ENCODE measurements at places on chromosomes 3 and 15.

GRCh38 chr3:136819392-136819730, 435 bp downstream of the SLC35G2 start:
- DNase-seq, result no peak

GRCh38 chr15:46301826-46302225, 667.0 kb downstream of the SQOR start:
- DNase-seq, result no peak

DNA sequence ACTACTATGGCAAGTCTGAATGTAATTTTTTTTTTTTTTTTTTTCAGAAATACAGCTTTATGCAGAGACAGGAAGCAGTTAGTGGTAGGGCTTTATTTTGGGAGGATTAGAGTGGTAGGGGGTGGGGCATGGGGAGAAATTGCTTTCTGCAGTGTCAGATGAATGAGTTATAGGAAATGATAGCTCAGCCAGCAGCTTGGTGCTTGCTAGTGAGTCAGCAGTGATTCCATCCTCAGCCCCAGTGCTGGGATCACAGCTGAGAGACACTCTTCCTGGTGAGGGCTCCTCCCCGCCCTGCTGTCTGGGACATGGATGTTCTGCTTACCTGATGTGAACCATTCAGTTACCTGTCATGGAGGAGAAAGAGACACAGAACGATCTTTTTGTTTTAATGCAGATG, 39.6 kb downstream of the SEMA6D start:
- DNase-seq, result no peak

- no peak for DNase-seq
Observed at GRCh38 chr3:25324954-25325655, 103.0 kb upstream of the RARB start.

GRCh38 chr3:101533603-101533968, 20.6 kb upstream of the SENP7 start:
- DNase-seq, result no peak

DNA sequence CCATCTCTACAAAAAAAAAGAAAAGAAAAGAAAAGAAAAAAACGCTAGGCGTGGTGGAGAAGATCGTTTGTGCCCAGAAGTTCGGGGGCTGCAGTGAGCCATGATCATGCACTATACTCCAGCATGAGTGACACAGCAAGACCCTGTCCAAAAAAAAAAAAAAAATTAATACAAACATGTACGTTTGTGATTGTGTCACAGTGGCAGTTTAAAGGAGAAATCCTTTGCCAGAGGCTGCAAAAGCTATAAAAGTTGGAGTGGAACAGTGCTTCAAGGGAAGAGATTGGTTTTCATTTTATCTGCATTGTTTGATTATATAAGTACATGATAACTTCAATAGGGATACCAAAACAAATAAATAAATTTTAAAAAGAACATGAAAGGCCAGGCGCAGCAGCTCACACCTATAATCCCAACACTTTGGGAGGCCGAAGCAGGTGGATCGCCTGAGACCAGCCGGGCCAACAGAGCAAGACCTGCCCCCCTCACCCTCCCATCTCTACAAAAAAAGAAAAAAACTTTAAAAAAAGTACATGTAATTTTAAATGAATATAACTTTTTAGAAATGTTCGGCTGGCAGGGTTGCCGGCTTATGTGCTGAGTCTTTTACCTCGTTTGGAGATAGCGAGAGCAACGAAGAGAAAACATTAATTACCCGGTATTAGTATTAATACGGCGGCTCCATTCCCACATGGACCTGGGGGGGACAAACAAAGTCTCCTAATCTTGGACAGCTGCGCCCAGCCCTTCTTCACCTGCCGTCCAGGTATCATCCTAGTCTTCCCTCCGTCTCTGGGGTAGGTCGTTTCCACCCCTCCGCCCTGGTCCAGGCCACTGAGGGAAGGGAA, 573 bp upstream of the DIS3L start:
- peak; percentile 5 for DNase-seq

DNA sequence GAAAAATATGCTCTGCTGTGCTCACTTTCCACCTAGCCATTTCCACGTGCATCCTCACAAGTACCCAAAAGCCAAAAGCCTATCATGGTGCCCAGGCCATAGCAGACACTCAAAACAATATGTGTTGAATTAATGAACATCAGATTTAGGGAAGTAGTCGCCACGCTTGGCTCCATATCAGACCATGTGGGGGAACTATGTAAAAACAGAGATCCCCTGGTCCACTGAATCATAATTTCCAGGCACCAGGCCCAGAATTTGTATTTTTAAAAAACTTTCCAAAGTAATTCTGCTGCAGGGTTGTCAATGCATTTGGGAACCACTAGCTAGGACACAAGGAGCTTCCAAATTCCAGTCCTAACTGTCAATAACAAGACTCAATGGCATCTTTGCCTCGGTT, 77.3 kb downstream of the CNTN3 start:
- no peak for DNase-seq

- no peak for DNase-seq
Observed at GRCh38 chr15:29401644-29402043, 132.0 kb upstream of the NSMCE3 start.

GRCh38 chr3:161737171-161737570, 240.6 kb downstream of the OTOL1 start:
- no peak for DNase-seq

DNA sequence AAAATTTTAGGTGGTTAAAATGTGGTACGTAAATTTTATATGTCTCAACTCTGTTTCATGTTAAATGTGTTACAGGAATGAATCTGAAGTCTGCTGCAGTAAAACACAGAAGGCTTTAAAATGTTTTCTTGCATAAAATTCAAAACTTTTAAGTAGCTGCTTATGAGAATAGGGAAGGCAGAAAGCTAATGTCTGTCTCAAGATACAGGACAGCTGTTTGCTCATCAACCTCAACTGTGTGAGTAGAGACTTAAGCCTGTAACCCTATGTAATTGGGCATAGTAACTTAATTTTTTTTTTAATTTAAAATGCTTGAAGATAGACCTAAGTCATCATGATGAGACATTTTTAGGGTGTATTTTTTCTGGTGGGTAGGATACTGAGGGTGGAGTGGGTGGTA, 38.9 kb downstream of the ZFAND6 start:
- DNase-seq, result no peak

GRCh38 chr15:78193731-78194567, 40.4 kb downstream of the ACSBG1 start:
- no peak for DNase-seq

GRCh38 chr3:40576396-40576795, 51.6 kb downstream of the ZNF621 start:
- DNase-seq, result no peak

- DNase-seq, result no peak
Observed at GRCh38 chr3:9316881-9317361, 45.9 kb upstream of the THUMPD3 start.

DNA sequence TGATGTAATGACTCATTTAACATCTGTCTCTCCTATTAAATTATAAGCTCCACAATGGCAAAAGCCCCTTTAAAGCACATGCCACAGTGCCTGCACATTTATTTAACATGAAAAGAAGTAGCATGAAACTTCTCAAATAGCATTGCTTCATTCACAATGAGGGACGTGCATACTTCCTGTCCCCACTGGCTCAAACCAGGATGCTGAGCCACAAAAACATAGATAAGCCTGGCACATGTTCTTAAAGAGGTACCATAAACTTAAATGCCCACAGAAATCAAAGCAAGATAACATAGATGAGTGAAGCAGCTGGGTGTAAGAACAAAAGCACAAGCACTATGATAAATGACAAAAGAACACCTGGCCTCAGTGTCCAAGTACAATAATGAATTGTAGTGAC, 3.8 kb downstream of the TP53BP1 start:
- no peak for DNase-seq

- no peak for DNase-seq
Observed at GRCh38 chr3:164467007-164467406, 611.3 kb downstream of the SI start.

DNA sequence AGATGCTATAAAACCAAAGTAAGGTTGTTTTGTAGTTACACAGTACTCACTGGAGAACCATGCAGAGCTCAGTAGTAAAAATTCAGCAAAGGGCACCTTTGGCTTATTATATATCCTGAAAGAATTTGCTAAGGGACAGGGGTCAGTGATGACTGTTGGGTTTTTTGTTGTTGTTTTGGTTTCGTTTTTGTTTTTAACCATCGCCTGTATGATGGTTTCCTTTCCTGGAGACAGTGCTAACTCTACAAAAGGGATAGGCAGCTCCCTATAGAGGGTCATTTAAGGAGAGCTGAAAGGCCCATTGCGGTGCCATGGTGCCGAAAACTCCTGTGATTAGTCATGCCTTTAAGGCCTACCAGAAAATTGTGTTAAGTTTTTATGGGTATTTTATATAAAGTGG, 118.2 kb upstream of the GOLIM4 start:
- no peak for DNase-seq

GRCh38 chr3:90007778-90008499, 900.5 kb downstream of the EPHA3 start:
- no peak for DNase-seq

GRCh38 chr3:53813876-53814275, 32.3 kb downstream of the CHDH start:
- no peak for DNase-seq

GRCh38 chr3:51968170-51968775, 1.0 kb upstream of the PCBP4 start:
- DNase-seq, result no peak

GRCh38 chr15:86829245-86829644, 749.6 kb downstream of the AGBL1 start:
- no peak for DNase-seq

GRCh38 chr3:127008236-127008635, 25.3 kb downstream of the PLXNA1 start:
- DNase-seq, result no peak

DNA sequence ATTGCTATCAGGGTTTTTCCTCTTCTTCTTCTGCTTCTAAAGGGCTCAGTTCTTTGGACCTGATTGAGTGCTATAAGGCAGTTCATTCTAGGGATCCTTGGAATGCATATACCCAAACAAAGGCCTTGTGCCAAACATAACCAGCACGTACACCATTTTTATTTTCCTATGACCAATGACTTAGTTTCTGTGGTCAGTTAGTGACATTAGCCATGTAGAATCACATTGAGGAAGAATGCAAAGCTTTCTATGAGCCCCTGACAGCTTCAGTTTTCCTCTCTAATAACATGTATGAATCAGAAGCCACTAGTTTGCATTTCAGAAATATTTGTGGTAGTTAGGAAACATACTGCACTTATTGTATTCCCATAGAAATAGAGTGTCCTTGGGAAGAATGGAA, 240.0 kb downstream of the THRB start:
- no peak for DNase-seq

DNA sequence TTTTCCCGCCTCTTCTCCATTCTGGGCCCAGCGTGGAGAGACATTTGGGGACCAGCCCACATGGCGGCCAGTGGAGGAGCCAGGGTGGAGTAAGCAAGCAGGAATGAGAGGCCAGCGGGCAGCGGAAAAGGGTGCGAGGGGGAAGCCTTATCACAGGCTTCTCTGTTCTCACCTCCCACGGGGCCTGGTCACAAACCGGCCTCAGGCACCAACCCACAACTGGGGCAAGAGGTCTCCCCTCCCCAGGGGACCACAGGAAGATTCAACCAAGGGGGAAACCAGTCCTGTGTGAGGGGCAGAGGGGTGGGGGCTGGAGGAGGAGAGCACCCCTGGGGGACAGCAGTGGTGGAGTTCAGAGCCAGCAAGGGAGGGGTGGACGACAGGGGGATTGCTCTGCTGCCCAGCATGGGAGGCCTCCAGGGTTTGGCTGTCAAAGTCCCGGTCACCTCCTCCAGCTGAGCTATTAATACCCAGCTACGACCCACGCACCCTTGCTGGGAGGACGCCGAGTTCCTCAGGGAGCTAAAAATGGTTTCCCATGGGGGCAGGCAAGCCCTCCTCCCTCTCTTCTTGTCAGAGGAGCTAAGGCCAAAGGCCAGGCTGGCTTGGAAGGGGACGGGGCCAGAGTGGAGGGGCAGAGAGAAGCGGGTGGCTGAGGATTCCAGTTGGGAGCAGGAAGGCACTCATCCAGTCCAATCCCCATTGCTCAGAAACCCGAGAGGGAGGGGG, 23.8 kb upstream of the RPL29 start:
- no peak for DNase-seq

GRCh38 chr15:41284427-41285177, 47.8 kb downstream of the OIP5 start:
- peak; percentile 7 for DNase-seq

DNA sequence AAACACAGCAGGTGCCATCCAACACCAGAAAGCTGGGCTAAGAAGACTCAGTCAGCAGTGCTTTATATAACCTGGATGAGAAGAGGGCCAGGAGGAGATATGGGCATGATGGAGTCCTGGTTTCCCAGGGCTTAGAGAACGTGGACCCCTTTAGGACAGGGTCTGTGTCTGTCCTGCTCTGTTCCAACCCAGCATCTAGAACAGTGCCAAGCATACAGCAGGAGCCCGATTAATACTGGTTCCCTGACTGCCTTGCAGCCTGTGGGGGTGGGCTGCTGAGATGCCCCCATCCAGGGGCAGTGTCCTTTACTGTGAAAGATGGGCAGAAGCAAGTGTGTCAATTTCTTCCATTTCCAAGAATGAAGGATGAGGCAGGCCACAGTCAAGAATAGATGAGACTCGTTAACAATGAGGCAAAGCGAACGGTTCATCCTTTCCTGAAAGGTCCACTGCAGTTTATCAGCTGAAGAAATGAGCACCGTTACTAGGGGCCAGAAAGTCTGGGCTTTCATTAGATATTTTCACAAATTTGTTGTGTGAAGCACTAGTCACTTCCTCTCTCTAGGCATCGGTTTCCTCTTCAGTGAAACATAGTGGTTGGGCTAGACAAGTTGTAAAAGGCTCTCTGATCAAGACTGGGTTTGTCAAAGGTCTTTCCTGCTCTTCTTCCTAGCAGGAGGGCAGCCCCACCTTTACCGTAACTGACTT, 72.0 kb upstream of the HERC1 start:
- DNase-seq, result no peak

DNA sequence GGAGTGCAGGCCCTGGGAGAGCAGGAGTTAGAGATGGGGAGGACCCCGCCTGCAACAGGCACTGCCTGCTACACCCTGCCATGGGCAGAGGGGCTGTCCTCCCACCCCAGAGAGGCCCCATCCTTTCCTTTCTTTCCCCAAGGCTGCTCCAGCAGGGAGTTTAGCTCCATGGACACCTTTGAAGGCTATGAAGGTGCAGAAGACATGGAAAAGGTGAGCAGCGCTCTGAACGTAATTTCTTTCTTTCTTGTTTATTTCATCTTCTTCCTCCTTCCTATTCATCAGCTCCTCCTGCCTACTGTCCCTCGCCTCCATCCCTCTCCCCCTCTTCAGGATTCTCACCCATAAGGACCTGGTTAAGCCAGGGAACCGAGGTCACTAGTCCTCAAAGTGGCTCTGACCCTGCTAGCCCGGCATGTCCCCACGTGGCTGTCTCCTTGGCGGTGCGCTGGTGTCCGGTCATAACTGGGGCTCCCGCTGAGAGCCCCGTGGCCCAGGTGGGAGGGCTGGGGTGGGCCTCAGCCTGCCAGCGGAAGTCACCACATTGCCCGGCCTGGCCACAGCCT, 16.0 kb upstream of the ADIPOQ start:
- no peak for DNase-seq

Measured in naive thymus-derived CD4-positive, alpha-beta T cell (primary cell).